Activated naive CD4-positive, alpha-beta T cell (primary cell): ENCODE measurements at places on chromosomes 11 and 22.

- no peak for DNase-seq
Observed at GRCh38 chr11:6332066-6332465, 11.8 kb upstream of the CAVIN3 start.

GRCh38 chr11:116814502-116814901 is 8.6 kb downstream of the APOA4 start:
- no peak for DNase-seq

DNA sequence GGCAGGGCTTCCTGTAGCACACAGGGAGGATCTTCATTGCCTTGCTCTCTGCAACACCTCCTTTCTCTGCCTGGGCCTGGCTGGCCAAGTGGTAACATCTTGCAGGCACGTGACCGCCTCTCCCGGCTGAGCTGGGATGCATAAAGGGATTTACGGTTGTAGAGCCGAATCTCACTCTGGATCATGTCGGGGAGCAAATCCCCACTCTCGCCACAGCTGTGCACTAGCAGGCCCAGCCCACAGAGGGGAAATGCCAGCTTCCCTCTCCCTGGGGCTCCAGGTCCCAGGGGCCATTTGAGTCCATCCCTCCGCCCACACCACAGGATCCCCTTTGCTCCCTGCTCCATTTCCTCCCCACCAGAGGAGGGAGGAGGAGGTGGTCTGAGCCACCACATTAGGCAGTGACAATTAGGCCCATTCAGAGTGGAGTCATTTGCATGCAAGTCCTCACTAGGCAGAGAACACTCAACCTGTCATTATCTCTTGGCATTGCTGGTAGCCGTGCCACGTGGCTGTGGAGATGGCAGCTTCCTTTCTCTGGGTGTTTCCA is 196.7 kb downstream of the DSCAML1 start:
- DNase-seq = no peak

- peak; percentile 42 for DNase-seq
Observed at GRCh38 chr11:66639066-66639813, 737 bp downstream of the RBM4 start.
